Activated naive CD8-positive, alpha-beta T cell treated with anti-CD3 and anti-CD28 coated beads, Interleukin-2, amount 50 U/mL, for 16 hours (primary cell): ENCODE measurements at places on chromosomes 12 and 14.

DNA sequence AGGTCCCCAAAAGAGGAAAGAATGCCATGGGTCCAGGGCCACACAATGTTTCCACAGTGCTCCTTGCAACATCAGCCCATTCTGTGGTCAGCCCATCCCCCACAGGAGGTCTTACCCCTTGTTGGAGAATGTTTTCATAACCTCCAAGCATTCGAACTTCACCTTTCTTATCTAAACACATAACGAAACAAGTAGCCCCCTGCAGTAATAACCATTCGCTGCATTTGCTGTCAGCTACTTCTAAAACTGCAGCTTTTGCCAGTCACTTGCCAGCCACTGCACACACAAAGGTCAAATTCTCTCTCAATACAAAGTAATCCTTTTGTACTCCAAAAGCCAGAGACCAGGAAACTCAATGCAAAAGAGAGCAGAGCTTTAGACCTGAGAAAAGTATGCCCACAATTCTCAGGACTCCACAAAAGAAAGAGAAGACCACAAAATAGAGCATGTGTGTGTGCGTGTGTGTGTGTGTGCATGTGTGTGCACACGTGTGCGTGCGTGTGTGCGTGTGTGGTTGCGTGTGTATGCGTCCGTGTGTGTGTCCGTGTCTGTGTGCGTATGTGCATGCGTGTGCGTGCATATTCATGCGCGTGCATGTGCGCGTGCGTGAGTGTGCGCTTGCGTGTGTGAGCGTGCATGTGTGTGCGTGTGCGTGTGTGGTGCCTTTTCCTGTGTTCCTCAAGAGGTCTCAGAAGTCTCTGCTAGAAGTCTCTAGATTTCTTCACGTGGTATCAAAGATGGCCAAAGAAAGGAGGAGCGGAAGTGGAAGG lies 31.7 kb upstream of the NINJ2 start:
- no peak for DNase-seq

DNA sequence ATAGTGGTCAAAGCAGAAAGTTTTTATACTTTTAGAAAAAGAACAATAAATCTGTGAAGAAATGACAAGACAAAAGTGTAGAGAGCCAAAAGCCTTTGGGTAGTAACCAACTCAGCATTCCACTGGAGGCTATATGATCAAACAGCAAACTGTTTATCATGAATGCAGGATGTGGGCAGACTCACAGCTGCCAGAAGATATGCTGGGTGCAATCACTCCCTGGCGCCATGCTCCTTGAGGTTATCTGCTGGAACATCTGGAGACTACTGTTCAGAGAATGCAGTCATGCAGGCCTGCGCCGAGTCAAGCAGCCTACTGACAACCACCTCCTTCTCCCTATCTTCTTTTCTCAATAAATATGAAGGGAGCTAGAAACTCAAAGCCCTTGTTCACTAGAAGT lies 49.0 kb upstream of the SLC8A3 start:
- no peak for DNase-seq

GRCh38 chr12:10716704-10717315 lies 6.3 kb downstream of the YBX3 start:
- DNase-seq: no peak

DNA sequence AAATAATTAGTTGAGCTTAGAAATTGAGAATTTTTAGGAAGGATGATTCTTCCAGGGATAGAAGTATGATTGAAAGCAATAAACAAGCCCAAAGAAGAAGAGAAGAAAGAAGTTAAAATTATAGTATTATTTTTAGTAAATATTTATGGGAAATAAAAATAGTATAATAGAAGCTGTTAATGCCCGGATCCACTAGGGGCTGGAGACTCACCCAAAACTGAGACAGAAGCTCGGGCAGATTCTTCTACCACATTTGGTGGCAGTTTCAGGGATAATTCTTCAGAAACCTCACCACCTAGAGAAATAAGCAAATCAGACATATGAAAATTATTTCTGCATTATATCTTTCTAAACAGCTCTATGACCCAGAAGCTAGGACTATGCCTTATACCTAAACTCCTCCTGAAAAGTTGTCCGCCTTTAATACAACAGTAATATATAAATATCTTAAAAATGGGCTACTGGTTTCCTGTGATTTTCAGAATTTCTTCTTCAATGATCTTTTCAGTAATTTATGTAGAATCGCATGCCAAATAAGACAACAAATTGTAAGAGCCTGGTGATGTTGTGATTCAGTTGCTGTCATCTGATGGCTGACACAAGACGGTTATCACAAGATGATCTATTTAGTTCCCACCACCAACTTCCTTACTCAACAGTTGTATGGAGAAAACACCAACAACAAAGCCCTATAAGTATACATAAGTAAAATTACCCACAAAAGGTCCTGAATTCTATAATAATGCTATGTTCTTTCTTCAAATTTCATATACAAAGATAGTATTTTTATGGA lies 35.6 kb downstream of the A2M start:
- no peak for DNase-seq

GRCh38 chr12:41923351-41923750 lies 221.3 kb downstream of the GXYLT1 start:
- no peak for DNase-seq

DNA sequence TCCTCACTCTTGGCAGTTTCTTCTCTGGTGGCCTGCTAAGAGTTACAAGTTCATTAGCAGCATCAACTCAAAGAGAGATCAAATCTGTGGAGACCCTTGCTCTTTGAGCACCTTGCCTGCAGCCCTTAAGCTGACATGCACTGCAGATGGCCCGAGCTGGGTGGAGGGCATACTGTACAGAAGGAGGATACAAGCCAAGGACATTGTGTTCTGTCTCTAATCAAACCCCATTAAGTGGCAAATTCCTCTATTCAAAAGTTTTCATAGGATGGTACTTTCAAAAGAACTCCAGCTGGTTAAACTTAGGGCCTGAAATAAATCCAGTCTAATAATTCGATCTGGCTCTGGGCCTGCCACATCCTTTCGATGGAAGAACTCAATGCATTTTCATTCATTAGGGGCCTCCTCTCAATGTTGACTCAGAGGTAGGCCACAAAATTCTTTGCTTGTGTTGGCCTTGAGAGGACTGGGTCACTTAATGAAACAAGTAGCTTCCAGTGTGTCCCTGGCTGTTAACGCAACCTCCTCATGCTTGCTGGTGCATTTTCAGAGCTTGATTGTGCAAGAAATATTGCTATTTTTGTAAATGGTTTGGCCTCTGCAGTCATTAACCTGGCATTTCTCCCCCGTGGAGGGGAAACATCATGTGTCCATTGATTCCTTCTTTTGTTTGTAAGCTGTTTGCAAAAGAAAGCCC lies 318.2 kb downstream of the NUAK1 start:
- DNase-seq: no peak

DNA sequence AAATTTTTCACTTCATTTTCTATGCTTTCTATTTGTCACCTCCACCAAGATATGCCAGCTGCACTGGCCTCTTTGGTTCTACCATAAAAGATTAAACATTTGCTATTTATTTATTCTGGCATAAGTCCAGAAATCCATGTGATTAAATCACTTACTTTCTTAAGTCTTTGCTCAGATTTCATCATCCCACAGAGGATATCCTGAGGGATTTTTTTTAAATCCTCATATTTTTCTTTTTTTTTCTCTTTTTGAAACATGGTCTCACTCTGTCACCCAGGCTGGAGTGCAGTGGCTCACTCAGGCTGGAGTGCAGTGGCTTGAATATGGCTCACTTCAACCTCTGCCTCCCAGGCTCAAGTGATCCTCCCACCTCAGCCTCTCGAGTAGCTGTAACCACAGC lies 645.4 kb upstream of the ATXN7L3B start:
- no peak for DNase-seq

- DNase-seq: no peak
Measured at GRCh38 chr12:70482764-70483163, 116.7 kb downstream of the KCNMB4 start.

DNA sequence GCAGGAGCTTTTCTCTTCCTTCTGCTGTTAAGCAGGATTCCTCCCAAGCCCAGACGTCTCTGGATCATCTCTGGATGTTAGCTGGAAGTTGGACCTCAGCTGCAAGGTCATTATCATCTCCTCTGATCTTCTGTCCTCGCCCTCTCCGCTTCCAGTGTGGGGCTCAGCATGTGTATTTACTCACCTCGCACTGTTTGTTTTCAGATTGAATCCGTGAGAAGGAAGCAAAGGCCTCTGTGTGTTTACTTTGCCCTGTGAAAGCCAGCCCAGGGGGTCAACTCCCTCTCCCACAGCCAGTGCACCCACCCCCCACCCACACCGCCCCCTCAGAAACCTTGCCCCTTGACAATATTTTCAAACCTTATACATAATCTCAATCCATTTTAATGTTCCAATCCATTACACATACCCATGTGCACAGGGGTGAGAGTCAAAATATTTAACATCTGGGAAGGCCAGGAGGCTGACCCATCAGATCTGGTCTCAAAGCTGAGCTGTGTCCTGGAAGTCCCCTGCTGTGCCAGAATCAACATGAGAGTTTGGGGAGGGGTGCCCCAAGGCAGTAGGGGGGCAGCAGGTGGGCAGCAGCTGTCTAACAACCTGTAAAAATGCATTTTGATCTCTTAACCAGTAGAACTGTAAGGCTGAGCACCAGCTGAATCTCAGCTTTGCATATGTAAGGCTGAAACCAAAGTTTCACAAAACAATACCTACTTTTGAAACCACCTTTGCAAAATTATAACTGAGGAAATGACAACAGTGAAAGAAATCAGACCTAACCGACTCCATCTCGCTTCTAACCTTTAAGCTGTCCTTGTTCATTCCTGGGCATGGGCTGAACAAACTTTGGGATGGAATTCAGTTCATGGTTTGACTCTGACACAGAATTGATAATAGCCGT lies 157.9 kb downstream of the ZNF664 start:
- DNase-seq: no peak

GRCh38 chr12:104669089-104669721 lies 212.5 kb downstream of the CHST11 start:
- no peak for DNase-seq

GRCh38 chr14:88208858-88209257 lies 114.2 kb downstream of the KCNK10 start:
- no peak for DNase-seq

GRCh38 chr12:52627395-52628110 lies 9.2 kb upstream of the KRT73 start:
- no peak for DNase-seq

GRCh38 chr12:107374161-107374840 lies 281.0 kb upstream of the CRY1 start:
- no peak for DNase-seq

DNA sequence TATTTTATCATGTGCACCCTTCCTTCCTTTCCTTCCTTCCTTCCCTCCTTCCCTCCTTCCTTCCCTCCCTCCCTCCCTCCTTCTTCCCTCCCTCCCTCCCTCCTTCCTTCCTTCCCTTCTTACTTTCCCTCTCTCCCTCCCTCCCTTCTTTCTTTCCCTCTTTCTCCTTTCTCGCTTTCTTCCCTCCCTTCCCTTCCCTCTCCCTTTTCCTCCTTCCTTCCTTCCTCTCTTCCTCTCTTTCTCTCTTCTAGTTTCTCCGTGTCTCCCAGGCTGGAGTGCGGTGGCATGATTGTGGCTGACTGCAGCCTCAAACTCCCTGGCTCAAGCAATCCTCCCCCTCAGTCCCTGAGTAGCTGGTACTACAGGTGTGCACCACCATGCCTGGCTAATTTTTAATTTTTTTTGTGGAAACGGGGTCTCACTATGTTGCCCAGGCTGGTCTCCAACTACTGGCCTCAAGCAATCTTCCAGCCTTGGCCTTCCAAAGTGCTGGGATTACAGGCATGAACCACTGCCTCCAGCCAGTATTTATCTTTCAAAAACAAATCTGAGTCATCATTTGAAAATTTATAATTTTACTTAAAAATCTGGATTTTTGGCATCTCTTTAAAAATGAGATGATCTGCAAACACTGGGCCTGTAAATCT lies 7.8 kb downstream of the C1RL start:
- DNase-seq: no peak

DNA sequence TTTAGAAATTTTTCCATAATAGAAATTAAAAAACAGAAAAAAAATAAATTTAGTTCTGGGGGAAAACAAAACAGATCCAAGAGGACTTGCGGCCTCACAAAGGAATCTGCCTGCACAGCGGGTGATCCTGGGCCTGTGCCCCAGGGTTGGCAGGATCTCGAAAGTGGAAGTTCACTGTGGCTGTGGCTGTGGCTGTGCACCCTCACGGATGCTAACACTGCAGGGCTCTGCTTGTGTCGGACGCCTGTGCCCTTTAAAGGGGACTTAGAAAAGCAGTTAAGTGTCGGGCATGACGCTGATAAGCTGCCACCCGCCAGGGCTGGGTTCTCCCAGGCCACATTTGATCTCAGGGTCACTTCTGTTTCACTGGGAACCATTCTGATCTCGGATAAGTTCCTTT lies 209.1 kb downstream of the TTC7B start:
- DNase-seq: no peak

- DNase-seq: no peak
Measured at GRCh38 chr12:85814741-85815140, 21.5 kb downstream of the RASSF9 start.
